CD8-positive, alpha-beta memory T cell (primary cell): ENCODE measurements at places on chromosomes 11 and 22. TPM values are rescaled to one million over a fixed set of nuclear protein-coding genes. Genes with fewer than 3 reads are reported as not detected.

- DNase-seq: no peak
Observed at GRCh38 chr11:100581318-100581717, 105.8 kb upstream of the ARHGAP42 start.

DNA sequence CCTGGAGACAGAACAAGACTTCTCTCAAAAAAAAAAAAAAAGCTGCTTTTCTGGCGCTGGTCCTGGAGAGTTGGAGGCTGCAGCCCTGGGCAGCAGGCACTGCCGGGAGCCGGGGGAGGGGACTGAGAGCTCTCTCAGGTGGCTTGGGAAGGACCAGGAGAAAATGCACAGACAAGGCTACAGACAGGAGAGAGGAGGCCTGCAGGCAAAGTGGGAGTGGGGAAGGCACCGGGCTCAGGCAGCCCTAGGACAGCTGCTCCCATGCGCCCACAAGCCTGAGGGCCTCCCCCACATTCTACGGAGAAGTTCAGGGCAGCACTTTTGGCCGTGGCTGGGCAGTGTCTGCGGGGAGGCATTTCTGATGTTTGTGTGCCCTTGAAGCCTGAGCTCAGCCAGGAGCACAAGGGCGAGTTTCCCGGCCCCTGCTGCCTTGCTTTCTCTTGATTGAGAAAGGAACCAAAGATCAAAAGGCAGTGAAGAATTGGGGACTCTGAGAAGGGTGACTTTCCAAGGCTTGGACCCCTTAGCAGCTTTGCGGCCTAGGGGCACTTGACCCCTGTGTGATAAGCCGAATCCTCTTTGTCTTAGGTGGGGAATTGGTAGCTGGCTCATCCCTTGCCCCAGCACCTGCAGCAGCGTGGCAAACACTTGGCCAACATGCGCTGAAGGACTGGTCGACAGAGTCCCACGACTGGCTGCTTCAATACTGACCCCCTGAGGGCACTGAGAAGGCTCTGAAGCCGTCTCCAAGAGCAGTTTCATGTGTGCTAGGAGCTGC lies 35.3 kb downstream of the PPM1F start:
- DNase-seq: no peak

- DNase-seq: no peak
Observed at GRCh38 chr11:111422494-111423249, 43.6 kb upstream of the POU2AF1 start.

DNA sequence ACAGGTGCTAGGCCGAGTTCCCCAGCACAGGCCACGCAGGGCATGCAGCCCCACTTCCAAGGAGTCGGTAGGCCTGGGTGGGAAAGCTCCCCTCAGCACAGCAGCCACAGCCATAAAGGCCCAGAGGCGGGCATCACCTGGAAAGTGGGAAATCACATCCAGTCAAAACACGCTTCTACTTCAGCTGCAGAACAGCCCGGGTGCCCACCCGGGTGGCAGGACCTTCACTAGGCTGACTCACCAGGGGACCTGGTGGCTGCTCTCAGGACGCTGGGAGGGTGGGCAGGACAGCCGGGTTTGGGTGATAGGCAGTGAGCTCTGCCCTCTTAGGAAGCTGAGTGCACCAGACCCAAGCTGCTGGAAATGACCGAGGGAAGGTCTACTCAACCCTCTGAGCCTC lies 7.3 kb downstream of the KIAA0930 start:
- no peak for DNase-seq

DNA sequence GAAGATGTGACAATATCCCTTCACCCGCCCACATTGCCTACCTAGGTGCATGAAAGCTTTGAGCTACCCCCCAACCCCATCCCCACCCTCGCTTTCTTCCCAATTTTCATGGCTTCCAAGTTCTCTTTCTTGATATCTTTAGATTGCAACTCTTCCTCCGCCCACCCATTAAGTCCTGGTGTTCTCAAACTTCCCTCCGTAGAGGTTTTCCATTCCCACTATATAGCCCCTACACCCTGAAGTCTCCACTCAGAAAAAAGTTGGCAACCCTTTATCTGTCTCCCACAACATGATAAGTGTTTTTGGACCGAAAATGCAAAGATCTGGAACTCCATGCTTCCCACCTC lies 572 bp downstream of the ZNF70 start:
- DNase-seq: no peak

DNA sequence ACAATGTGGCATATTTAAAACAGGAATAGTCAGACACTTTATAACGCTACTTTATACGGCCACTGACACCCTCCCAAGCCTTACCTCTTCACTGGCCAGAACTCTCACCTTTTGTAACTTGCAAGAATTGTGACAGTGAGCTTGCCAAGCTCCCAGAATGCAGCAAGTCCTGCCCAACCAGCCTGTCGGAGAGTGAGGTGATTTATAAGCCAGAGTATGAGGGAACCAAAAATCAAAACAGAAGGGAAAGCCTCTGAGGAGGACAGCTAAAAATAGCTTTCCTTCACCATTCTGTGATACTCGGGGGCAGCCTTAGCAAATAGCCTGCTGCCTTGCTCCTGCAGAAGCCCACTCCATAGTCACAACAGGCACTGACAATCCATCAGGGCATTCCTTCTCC lies 229.7 kb downstream of the FAM76B start:
- no peak for DNase-seq

DNA sequence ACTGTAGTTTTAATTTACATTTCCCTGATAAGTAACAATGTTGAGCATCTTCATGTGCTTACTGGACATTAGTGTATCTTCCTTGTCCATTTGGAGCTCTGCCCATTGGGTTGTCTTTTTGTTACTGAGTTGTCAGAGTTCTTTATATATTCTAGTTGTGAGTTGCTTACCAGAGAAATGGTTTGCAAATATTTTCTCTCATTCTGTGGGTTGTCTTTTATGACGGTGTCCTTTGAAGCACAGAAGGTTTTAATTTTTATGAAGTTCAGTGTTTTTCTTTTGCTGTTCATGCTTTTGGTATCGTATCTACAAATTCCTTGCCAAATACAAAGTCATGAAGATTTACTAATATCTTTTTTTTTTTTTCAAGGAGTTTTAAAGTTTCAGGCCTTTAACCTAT lies 42.4 kb downstream of the ZBTB44 start:
- no peak for DNase-seq

GRCh38 chr11:123381149-123381548 lies 48.9 kb upstream of the GRAMD1B start:
- no peak for DNase-seq

- no peak for DNase-seq
Observed at GRCh38 chr11:107505647-107506225, 48.1 kb upstream of the CWF19L2 start.

DNA sequence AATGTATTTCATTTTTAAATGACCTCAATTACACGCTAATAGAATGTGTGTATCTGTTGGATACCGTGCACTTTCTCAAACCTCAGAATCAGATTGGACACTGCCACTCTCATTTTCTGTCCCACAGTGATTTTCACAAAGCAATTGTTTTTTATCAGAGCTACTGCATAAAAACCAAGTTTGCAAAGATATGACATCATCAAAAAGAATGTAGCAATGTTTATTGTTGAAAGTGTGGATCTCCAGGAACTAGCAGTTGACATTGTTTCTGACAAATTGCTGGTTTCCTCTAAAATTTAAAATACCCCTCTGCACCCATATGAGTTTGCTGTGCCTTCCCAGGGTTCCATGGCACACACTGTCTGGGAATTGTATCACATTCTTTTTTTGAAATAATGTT lies 362.7 kb upstream of the DDI1 start:
- DNase-seq: no peak

DNA sequence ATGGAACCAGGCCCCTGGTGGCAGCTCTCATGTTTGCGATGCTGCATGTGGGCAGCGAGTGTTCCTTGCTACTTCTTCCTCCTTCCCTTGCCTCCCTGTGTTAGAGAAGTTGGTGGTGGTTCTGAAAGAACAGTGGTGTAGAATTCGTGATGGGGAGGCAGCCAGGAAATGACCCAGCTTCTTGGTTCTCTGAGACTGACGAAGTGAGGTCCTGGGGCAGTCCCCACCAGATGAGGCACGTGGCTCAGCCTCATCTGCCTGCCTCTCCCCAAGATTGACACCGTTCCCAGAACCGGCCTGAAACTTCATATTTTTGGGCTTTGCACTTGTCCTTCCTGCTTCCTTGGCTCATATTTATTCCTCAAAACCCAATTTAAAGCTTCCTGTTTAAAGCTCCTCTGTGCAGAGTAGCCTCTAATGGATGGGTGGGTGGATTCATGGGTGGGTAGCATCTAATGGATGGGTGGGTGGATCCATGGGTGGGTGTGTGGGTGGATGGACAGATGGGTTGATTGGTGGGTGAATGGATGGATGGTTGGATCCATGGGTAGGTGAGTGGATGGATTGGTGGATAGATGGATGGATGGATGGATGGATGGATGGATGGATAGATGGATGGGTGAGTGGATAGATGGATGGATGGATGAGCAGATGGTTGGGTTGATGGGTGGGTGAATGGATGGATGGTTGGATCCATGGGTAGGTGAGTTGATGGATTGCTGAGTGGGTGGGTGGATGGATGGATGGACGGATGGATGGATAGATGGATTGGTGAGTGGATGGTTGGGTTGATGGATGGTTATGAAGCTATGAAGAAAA lies 77.3 kb upstream of the ATXN10 start:
- DNase-seq: no peak

DNA sequence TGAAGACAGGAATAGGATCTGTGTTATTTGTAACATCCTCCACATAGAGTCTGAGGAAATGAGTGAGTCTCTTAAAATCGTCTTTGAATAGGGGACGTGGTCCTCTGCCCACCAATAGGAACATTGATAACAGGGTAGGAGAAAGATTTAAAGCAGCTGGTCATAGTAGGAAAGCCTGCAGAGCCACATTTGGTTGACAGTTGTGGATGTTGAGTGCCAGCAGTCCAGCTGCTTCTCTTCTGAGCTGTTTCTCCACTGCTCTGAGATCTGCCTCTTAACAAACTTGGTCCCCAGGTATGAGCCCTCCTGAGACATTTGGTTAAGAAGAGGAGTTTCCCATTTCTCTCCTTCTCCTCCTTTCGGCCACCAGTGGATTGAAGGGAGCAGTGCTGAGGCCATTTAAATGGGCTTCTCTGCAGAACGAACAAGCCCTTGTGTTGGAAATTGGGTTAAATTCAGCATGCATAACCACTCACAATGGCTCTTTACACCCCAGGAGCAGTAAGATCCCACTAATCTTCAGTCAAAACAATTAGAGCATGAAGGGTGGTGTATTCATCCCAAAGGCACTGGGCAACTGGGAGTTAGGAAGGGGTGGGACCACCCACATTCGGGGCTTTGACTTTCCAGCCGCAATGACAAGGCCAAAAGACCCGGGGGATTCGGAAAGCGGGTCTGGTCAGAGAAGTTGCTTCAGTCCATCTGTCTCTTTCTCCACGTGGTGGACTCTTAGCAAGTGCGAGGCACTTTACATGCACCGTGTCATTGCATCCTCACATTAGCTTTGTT lies 32.3 kb downstream of the MIAT start:
- no peak for DNase-seq

GRCh38 chr11:132909021-132909606 lies 623.2 kb downstream of the OPCML start:
- DNase-seq: no peak

DNA sequence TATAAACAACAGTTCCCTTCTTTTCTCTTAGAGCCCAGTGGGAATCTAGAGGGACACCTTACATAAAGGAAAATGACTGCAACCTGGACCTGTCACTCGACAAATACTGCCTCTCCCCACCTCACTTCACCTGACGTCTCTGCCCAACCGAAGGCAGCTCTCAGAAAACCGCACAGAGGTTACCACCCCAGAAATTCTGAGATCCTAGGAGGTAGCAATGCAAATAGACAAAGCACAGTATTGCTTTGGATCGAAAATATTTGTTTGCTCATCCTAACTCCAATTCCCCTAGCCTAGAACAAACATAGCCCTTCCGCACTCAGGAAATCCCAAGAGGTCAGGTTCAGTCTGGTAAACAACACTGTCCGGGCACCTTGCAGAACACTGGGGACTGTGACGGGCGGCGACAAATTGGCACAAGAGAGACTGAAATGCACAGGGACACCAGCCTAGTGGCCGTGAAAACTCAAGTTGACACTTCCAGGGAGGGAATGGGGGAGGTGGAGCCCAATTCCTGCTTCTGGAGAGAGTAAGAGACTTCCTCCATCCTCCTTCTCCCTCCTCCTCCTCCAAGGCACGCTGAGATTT lies 420 bp upstream of the TRIM44 start:
- no peak for DNase-seq

The SCUBE2 gene
- total RNA-seq: not detected

The SNX32 gene
- 2.8 TPM for total RNA-seq
